ENCODE measurements at places on chromosomes 6 and 20. TPM values are rescaled to one million over a fixed set of nuclear protein-coding genes. Genes with fewer than 3 reads are reported as not detected.

LAMA2 gene
- 0.05 TPM for total RNA-seq

GRCh38 chr20:37939701-37940560 is 37.0 kb downstream of the VSTM2L start:
- no peaks in the 10 kb centered on the region for H3K4me1 ChIP-seq
- no peak overlapping the region for H3K4me3 ChIP-seq
- H3K27me3 ChIP-seq = no peaks in the 10 kb centered on the region
- H3K36me3 ChIP-seq = no peaks in the 10 kb centered on the region
- H3K27ac ChIP-seq = no peak overlapping the region

DNA sequence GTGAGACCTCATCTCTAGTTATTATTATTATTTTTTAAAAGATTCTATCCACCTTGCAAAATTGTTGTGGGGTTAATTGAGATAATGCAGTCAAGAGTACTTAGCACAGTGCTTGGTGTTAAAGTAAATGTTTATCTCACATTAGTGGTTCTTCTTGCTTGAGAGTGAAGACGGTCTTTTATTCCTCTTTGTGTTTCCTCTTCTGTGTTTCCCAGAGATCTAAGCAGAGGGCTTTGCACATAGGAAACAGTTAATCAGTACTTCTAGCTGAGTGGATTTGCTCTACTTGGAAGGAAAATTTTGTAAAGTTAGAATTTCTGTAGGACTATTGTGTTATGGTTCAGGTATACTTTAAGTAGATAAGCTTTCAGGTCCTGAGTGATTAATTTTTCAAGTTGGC is 3.5 kb downstream of the ARMC2 start:
- no peak for DNase-seq
- H3K27me3 ChIP-seq = peaks cover 15% of the 10 kb centered on the region
- no peak overlapping the region for H3K4me3 ChIP-seq
- peaks cover 32% of the 10 kb centered on the region for H3K36me3 ChIP-seq

DNA sequence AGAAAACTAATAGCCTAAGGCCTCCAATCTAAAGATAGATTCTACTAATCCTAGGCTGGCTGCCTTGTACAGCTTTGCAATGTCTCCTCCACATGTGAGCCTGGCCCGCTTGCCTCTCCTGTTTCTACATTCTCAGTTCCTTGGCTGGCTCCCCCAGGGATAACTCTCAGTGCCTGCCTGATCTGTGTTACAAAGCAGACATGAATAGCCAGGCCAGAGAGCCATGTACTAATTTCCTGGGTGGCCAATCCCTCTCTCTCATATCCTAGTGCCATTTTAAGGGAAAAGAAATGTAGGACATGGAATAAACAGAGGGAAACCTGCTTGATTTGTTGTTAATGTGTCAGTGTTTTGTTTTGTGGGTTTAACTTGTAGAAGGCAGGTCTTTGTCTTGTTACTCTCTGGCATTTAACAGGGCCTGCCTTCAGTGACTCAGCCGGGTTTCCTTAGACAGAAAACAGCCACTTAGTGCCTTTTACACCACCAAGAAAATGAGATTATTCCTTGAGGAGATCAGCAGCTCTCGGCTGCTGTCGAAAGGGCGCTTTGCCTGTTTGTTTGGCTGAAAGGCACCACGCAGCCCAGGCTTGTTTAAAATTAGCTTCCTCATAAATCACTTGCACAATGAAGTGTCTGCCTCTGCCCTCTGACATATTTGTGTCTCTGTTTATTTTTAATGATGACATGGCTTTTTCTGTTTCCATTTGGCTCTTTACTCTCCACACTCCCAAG is 702.7 kb downstream of the MAFB start:
- H3K27me3 ChIP-seq = no peaks in the 10 kb centered on the region
- H3K27ac ChIP-seq = no peak overlapping the region
- H3K36me3 ChIP-seq = no peaks in the 10 kb centered on the region
- H3K4me3 ChIP-seq = no peak overlapping the region
- no peaks in the 10 kb centered on the region for H3K4me1 ChIP-seq

DNA sequence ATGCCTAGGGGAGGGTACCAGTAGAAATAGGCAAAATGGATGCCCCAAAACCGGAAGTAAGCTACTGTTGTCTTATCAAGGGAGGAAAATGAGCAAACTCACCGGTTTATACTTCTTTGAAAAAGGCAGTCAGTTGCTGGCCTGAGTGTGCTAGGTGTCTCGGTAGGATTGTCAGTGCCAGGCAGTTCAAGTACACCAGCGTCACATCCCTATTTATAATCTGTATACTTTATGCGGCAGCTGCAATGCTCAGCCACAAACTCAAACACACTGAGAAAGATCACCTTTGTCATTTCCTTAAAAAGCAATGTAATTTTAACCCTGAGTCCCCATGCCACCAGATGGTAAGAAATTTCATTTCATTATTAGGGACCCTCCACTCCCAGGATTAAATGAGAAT is 196.2 kb downstream of the EYA2 start:
- no peaks in the 10 kb centered on the region for H3K4me1 ChIP-seq
- DNase-seq = no peak
- no peaks in the 10 kb centered on the region for H3K36me3 ChIP-seq
- H3K27ac ChIP-seq = no peak overlapping the region
- H3K4me3 ChIP-seq = no peak overlapping the region

DNA sequence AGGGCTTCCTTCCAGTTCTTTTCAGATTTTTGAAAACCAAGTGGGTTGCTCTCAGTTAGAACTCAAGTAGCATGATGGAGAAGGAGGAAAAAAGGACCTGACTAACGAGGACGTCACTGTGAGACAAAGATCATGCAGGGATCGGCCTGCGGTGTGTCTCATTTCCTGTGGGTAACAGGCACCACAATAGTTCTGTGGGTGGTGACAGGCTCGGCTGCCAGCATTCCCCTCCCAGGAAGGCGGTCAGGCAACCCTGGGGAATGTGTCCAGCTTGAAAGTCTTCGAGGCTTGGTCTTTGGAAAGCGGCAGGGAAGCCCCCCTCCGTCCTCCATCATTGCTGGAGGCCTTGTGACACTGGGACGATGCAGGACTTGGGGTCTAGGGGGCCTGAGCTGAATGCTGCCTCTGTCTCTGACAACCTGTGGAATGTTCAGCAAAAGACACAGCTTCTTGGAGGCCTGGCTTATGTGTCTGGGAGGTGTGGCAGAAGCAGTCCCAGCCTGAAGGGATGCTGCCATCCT is 121.0 kb downstream of the BCAS1 start:
- H3K36me3 ChIP-seq = peaks cover 4% of the 10 kb centered on the region
- peaks cover 31% of the 10 kb centered on the region for H3K4me1 ChIP-seq
- H3K27ac ChIP-seq = peak overlapping the region; percentile 90
- no peaks in the 10 kb centered on the region for H3K27me3 ChIP-seq

GRCh38 chr20:32963176-32963575 is 41.1 kb downstream of the SUN5 start:
- H3K4me1 ChIP-seq = peaks cover 45% of the 10 kb centered on the region
- no peaks in the 10 kb centered on the region for H3K27me3 ChIP-seq
- DNase-seq = no peak
- H3K27ac ChIP-seq = no peak overlapping the region
- peaks cover 2% of the 10 kb centered on the region for H3K36me3 ChIP-seq

All from activated T-helper 2 cell treated with anti-CD3 and anti-CD28 coated beads, Interferon-gamma antibody, Interleukin-2, Interleukin-4, amounts not matched to agents 10 μg/mL and 5 μg/mL and 100 μg/mL, durations not matched to agents 14 hours and 24 hours and 36 hours (primary cell).